Fibroblast of upper back skin (primary cell): ENCODE measurements at places on chromosomes 6 and 20.

DNA sequence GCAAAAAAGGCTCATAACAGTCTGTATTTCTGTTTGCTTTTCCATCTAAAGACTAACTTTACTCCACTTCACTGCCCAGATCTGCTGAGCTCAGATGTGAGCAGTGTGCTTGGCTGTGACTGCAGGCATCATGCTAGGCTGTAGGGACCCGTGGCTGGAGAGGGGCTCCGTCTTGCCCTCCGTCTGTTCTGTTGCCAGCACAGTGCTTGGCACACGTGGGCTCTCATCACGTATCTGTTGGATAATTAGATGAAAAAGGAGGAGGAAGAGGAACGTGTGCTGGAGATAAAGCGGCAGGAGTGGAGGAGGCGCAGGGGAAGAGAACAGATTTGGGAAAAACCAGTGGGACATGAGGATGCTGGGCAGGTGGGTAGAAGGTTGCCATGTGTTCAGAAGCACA, 57.6 kb upstream of the IER3 start:
- no peak for DNase-seq

GRCh38 chr6:160931378-160932310, 59.9 kb upstream of the MAP3K4 start:
- no peak for DNase-seq

DNA sequence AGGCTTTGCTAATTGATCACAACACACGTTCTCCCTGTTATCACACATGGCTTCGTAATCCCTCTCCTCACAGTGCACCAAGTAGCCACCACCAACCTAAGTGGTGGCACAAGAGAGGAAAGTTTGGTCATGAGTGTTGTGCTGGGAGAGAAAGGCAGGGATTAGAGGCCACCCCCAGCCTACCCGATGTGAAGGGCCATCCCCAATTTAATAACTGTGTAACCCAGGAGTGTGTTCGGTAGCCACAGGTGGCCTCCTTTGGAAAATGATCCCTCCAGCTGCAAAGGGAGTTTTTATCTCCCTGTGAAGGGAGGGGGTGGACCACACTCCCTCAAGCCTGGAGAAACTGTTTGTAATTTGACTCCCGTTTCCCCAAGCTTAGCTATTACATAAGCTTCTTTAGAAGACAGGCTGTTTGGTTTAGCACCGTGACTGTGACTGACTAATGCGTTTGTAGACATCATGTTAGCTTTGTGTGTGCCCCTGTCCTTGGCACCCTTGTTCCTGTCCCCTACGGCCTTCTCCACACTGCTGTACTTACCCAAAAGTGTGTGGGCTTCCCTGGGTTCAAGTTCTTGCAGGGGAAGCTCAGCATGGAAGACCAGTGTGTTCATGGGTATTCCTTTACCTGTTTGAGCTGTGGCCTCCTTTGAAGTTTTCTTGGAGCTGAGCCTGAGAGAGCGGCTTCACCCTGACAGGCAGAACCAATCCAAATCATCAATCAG, 20.6 kb downstream of the PPP1R16B start:
- peak; percentile 41 for DNase-seq

DNA sequence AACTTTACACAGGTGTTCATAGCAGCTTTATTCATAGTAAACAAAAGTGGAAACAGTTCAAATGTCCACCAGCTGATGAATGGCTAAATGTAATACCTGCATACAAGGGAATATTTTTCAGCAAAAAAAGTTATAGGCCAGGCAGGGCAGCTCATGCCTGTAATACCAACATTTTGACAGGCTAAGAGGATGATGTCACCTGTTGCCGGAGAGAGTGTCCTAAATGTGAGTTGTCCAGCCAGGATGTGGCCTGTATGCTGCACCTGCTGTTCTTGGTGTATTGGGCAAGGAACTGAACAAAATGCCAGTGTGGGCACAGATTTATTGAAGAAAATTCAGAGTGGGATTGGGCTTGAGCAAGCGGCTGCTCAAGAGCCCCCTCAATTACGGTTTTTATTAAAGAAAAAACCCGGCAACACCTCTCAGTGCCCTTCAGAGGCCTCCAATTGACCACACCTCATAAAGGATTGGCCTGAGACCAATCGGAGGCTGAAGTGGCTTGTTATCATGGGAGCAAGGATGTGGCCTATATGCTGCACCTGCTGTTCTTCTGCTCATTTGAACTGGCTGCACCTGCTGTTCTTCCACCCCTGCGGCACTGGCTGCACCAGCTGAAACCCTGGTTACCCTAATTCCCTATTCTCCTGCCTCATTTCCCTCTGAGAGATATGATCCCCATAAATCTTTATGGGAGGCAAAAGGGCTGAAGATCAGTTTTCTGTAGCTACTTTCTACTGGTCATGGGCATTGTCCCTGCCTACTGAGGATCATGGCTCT, 164.3 kb upstream of the PROKR2 start:
- no peak for DNase-seq

GRCh38 chr6:161373905-161374451, 100.1 kb upstream of the AGPAT4 start:
- peak; percentile 59 for DNase-seq

GRCh38 chr6:167398214-167399050, 73.5 kb downstream of the TTLL2 start:
- no peak for DNase-seq

GRCh38 chr20:36248836-36249235, 12.6 kb downstream of the AAR2 start:
- DNase-seq: no peak

DNA sequence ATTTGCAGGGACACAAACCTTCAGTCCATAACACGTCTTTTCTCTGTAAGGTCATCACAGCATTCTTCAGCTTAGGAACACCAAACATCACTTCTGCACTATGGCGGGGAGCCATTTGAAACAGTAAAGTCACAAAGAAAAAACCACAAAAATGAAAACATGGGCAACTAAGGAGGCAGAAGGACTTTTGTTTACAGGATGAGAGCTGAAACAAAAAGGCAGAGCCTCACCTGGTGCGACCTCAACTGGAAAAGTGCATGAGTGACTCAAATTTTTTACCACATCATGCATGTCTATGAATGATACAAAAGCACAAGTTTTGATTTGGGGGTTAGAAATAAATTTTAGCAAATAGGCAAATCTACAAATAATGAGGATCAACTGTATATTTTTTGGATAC, 68.2 kb upstream of the TNFAIP3 start:
- DNase-seq: peak; percentile 27

GRCh38 chr6:121351916-121352315, 17.6 kb upstream of the TBC1D32 start:
- DNase-seq: peak; percentile 17

DNA sequence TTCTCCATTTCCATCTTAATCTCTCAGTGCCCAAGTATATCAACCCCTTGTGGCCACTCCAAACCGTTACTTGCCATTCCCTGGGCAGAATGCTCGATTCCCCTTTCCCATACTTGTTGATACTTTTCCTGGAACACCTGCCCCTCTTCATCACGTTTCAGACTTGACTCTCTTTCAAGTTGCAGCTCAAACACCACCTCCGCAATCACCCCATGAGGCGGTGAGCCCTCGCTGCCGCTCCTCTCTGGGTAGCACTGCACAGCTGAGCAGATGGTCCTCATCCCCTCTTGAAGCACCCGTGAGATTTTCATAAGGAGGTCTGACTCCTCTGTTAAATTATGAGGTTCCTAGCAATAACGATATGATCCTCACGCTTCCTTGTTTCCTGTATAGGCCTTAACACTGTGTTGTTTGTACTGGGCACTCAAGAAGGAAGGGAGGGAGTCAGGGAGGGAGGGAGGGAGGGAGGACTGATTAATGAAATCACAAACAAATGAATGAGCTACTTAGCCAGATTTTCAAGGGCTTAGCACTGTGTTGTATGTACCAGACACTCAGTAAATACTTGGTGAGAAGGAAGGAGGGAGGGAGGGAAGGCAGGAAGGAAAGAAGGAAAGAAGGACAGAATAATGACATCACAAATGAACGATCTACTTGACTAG, 8.0 kb upstream of the UQCC2 start:
- DNase-seq: no peak

DNA sequence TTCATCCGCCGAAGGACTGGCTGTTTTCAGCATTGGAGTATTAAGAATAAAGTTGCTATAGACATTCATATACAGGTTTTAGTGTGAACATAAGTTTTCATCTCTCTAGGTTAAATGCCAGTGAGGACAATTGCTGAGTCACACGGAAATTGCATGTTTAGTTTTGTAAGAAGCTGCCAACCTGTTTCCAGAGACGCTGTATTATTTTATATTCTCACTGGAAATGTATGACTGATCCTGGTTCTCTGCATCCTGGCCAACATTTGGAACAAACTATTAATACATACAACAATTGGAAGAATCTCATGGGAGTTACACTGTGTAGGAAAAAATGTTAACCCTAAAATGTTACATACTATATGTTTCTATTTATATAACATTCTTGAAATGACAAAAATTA, 16.7 kb upstream of the TGM6 start:
- DNase-seq: peak; percentile 31

GRCh38 chr6:24699521-24700359, 19.2 kb downstream of the C6orf62 start:
- DNase-seq: peak; percentile 6

GRCh38 chr6:13696226-13696625, 15.4 kb downstream of the RANBP9 start:
- DNase-seq: peak; percentile 88

DNA sequence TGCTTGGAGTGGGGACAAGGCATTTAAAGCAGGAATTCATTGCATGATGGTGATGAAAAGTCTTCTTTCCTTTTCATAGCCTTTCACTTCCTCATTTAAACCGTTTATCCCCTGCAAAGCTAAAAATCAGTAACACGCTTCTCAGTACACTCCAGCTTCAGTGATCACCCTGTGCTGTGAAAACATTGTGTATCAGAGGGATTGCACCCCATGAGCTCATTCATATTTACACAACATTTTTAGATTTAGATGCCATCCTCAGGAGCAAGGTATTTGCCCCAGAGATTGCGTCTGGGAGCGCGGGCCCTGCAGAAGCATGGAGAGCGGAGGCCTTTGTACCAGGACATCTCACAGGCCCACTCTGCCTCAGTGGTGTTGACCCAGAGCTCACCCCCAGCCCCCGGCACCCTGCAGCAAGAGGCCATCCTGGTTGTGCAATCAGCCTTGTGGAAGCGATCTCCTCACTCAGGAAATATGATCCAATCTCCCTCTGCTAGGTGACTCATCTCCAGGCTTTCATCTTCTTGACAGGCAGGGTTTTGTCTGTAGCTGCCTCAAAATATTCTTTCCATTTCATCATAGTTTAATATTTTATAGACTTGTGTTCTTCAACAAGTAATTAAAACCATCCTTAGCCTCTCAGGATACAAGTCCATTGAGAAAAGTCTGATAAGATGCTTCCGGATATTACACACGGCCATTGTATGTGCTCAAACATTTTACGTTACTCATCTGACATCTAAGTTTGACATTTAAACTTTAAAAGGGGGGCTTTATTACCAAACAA, 38.9 kb upstream of the THBS2 start:
- peak; percentile 98 for DNase-seq

GRCh38 chr6:40355532-40355931, 231.6 kb downstream of the LRFN2 start:
- no peak for DNase-seq
